Thyroid gland (tissue), 4 donors: ENCODE measurements at places on chromosomes 1 and 21. TPM values are rescaled to one million over a fixed set of nuclear protein-coding genes. Genes with fewer than 3 reads are reported as not detected.
A peak's percentile ranks its signal among the peaks of the same experiment; 100 is the strongest.

CD2 gene
- total RNA-seq = 2.7 TPM

KCNC4 gene
- 4.4 TPM for total RNA-seq

FALEC gene
- total RNA-seq = not detected

TCEANC2 gene
- 4.4 TPM for total RNA-seq

SPRR1A gene
- total RNA-seq = not detected

NBPF10 gene
- total RNA-seq = 2.4 TPM

KCNA2 gene
- 3.8 TPM for total RNA-seq

- H3K27ac ChIP-seq = no peak overlapping the region
- no peaks in the 10 kb centered on the region for H3K27me3 ChIP-seq
- no peak overlapping the region for H3K4me3 ChIP-seq
- peak; percentile 71 for DNase-seq
- H3K4me1 ChIP-seq = peaks cover 11% of the 10 kb centered on the region
Measured at GRCh38 chr1:11704194-11704529, 12.7 kb downstream of the DRAXIN start.

DNA sequence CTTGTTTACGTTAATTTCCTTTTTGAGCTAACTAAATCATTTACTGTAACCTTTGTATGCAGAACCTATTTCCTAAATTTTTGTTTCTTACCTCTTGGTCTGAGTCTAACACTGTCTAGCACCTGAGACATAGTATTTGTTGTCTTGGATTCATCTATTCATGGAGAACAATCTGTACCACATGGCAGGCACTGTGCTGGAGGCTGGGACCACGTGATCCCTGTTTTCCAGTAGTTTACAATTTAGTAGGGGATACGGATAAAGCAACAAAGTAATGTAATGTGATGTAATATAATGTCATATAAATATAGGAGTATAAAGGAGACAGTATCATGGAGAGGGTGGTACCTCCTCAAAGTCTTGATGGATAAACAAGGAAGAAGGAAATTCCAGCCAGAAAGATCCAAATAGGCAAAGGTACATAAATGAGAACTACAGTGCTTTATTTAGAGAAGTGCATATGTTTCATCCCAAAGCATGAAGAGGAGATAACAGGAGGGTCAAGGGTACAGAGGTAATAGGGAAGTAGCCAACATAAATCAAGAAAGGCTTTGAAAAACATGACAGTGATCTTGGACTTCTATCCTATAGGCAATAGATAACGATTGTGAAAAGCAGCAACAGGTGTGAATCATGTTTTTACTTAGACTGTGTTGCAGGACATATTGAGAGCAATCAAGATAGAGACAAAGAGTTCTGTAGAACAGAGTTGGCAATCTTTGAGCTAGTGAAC is 25.9 kb upstream of the CLCA4 start:
- no peak overlapping the region for H3K27ac ChIP-seq
- H3K36me3 ChIP-seq = no peaks in the 10 kb centered on the region
- no peaks in the 10 kb centered on the region for H3K4me1 ChIP-seq

DNA sequence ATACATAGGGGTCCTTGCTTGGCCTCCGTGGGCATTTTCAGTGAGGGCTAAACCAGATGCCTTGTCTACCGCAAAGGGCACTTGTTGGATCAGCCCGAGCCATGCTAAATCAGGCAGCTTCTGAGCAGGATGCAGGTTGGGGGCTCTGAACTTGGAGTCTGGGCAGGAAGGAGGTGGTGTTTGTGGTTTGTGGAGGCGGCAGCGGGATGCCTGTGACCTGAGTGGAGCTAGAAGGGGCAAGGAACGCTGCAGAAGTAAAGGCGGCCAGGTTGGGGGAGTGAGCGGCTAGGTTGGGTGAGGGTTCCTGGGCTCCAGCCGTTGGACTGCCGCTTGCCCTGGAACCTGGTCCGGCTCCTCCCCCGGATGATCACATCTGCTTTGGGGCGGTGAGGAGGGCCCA is 183.9 kb downstream of the CAMTA1 start:
- no peaks in the 10 kb centered on the region for H3K4me1 ChIP-seq
- H3K36me3 ChIP-seq = no peaks in the 10 kb centered on the region
- H3K27me3 ChIP-seq = no peaks in the 10 kb centered on the region
- DNase-seq = no peak

- H3K4me1 ChIP-seq = no peaks in the 10 kb centered on the region
- no peaks in the 10 kb centered on the region for H3K27me3 ChIP-seq
- H3K27ac ChIP-seq = no peak overlapping the region
- no peak overlapping the region for H3K4me3 ChIP-seq
Measured at GRCh38 chr1:17732475-17732874, 22.7 kb upstream of the ACTL8 start.

GRCh38 chr21:46064870-46065214 is 33.1 kb upstream of the COL6A2 start:
- no peaks in the 10 kb centered on the region for H3K27me3 ChIP-seq
- H3K4me3 ChIP-seq = no peak overlapping the region
- H3K36me3 ChIP-seq = no peaks in the 10 kb centered on the region

- H3K36me3 ChIP-seq = no peaks in the 10 kb centered on the region
- DNase-seq = peak; percentile 87
- H3K27ac ChIP-seq = peak within 1 kb of the TSS; percentile 74
- H3K4me3 ChIP-seq = peak within 1 kb of the TSS; percentile 81
- no peaks in the 10 kb centered on the region for H3K27me3 ChIP-seq
Measured at GRCh38 chr1:91404151-91405012, at the start of gene HFM1. HFM1 (minus strand) TSS chr1:91404837; CDS start chr1:91401082, 3,755 bp downstream.

DNA sequence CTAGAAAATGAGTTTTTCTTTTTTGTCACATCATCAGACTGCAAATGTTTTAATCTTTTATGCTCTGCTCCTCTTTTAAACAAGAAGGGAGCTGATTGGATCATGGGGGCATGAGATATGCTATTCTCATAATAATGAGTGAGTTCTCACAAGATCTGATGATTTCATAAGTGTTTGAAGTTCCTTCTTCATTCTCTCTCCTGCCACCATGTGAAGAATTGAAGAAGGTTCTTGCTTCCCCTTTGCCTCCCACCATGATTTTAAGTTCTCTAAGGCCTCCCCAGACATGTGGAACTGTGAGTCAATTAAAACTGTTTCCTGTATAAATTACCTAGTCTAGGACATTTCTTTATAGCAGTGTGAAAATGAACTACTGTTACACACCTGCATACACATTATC is 218.2 kb downstream of the NRIP1 start:
- no peak overlapping the region for H3K27ac ChIP-seq
- no peaks in the 10 kb centered on the region for H3K36me3 ChIP-seq
- no peak overlapping the region for H3K4me3 ChIP-seq
- no peaks in the 10 kb centered on the region for H3K27me3 ChIP-seq
- DNase-seq = no peak
- H3K4me1 ChIP-seq = no peaks in the 10 kb centered on the region

- H3K4me3 ChIP-seq = no peak overlapping the region
- no peaks in the 10 kb centered on the region for H3K4me1 ChIP-seq
- H3K36me3 ChIP-seq = no peaks in the 10 kb centered on the region
- DNase-seq = no peak
- H3K27me3 ChIP-seq = no peaks in the 10 kb centered on the region
Measured at GRCh38 chr1:199396456-199396855, 631.1 kb upstream of the NR5A2 start.

GRCh38 chr1:157004806-157005205 is 40.7 kb downstream of the ARHGEF11 start:
- no peaks in the 10 kb centered on the region for H3K36me3 ChIP-seq
- no peak overlapping the region for H3K27ac ChIP-seq
- H3K4me3 ChIP-seq = no peak overlapping the region

- no peak overlapping the region for H3K4me3 ChIP-seq
- H3K27ac ChIP-seq = no peak overlapping the region
- DNase-seq = no peak
- no peaks in the 10 kb centered on the region for H3K36me3 ChIP-seq
Measured at GRCh38 chr1:241077386-241078147, 279.4 kb downstream of the RGS7 start.

DNA sequence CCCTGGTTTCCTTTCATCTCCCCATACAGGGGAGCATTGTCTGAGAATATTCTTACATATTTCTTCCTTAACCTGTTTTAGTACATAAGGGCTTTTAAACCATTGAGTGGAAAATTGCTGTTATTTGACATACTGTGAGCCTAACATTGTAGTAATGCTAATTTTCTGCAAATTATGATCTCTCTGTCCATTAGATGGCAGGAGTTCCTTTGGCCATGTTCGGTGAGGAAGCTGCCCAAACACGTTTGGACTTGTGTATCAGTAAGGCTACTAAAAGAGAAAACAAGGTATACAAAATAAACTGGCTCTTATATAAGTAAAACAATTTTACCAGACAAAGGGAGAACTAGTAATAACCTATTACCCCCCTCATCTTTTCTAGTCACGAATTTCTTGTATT is 29.2 kb downstream of the CDC7 start:
- no peak overlapping the region for H3K4me3 ChIP-seq
- no peak overlapping the region for H3K27ac ChIP-seq
- DNase-seq = no peak
- H3K27me3 ChIP-seq = no peaks in the 10 kb centered on the region

GRCh38 chr1:19374083-19374801 is 62.1 kb downstream of the SLC66A1 start:
- H3K36me3 ChIP-seq = peaks cover 19% of the 10 kb centered on the region
- no peak for DNase-seq
- H3K27me3 ChIP-seq = no peaks in the 10 kb centered on the region
- H3K27ac ChIP-seq = peak overlapping the region; percentile 12

DNA sequence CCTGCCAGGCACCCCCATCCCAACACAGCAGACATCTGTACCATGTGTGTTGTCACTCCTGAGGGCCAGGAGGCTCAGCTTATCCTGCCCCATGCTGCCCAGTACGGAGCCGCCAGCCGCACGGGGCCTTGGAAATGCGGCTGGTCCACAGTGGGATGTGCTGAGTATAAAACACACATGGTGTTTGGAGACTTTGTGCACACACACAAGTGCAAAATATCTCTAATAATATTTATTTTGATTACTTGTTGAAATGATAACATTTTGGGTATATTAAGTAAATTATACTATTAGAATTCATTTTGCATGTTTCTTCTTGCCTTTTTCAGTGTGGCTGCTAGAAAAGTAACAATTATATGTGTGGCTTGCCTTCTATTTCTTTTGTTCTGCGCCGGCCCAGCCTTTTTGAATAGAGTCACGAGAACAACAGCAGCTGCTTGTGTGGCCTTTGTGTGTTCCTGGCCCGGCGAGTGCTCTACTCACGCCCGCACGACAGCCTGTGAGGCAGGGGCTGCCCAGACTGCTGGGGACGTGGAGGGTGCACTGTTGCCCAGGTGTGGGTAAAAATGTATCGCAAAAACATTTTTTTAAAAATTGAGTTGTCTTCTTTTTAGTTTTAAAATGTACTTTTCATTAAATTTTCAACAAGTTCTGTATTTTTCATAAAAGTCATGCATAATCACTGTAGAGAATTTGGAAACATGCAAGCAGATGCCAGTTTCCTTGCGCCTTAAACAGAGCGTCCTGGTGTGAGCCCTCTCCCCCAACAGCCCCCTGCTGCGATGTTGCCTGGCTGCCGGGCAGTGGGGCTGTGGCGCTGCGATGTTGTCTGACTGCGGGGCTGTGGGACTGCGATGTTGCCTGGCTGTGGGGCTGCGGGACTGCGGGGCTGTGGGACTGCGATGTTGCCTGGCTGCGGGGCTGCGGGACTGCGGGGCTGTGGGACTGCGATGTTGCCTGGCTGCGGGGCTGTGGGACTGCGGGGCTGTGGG is 35.5 kb downstream of the COQ8A start:
- H3K27ac ChIP-seq = no peak overlapping the region
- peaks cover 10% of the 10 kb centered on the region for H3K4me1 ChIP-seq
- no peak for DNase-seq
- H3K36me3 ChIP-seq = no peaks in the 10 kb centered on the region
- H3K4me3 ChIP-seq = no peak overlapping the region

- H3K4me1 ChIP-seq = no peaks in the 10 kb centered on the region
- no peak overlapping the region for H3K4me3 ChIP-seq
- H3K36me3 ChIP-seq = no peaks in the 10 kb centered on the region
- H3K27ac ChIP-seq = no peak overlapping the region
Measured at GRCh38 chr1:202162047-202162417, 1.6 kb upstream of the PTPN7 start.

DNA sequence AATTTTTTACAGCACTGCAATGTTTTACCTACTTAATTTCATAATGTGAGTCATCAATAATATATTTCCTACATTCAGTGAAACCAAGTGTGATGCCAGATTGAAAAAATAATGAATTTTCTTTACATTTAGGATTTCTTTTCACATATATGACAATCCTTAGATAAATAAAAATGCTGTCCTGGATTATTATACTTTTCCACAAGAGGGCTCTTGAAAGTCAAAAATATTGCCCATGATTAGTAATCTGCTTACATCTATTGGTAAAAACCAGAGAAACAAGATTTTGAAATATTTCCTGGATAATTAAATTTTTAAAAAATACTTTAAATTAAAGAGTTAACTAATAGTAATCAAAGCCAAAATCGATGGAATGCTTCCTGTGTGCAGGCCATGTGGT is 86.8 kb upstream of the PLPPR4 start:
- no peaks in the 10 kb centered on the region for H3K36me3 ChIP-seq
- H3K4me3 ChIP-seq = no peak overlapping the region
- H3K27me3 ChIP-seq = no peaks in the 10 kb centered on the region
- H3K4me1 ChIP-seq = no peaks in the 10 kb centered on the region
- H3K27ac ChIP-seq = no peak overlapping the region
- no peak for DNase-seq

DNA sequence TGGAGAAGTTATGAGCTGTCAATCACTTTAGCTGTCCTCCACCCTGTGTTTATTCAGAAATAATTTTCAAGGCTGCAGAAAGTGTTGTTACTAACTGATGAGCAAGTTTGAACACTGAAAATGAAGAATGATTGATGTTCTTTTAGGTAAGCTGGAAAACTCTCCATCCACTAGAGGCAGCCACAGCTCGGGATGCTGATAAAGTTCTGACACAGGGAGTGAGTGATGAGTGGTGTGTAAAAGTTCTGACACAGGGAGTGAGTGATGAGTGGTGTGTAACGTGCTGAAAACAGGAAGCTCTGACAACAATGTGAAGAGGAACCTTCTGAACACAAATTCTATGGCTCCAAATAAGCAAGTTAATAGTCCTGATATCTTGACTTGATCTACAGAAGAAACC is 197.5 kb upstream of the PTBP2 start:
- DNase-seq = no peak
- no peak overlapping the region for H3K27ac ChIP-seq
- no peak overlapping the region for H3K4me3 ChIP-seq
- no peaks in the 10 kb centered on the region for H3K27me3 ChIP-seq
- H3K36me3 ChIP-seq = no peaks in the 10 kb centered on the region

DNA sequence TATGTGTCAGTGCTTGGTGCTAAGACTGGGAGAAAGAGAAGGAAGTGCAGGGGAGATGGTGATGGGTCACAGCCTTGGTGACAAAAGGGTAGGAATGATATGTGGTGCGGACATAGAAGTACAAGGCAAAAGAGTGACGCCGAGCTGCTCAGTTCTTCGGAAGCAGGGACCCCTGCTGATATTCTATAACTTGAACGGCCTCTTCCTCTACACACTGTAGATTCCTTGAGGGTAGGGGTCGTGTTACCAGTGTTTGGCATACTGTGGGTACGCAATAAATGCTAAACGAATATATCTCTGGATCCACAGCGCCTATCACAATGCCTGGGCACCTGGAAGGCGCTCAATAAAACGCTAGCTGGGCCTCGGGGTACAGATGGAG is 488 bp downstream of the DBT start:
- H3K27ac ChIP-seq = peak overlapping the region; percentile 81
- no peaks in the 10 kb centered on the region for H3K36me3 ChIP-seq
- no peak for DNase-seq
- peak overlapping the region; percentile 67 for H3K4me3 ChIP-seq

- peaks cover 21% of the 10 kb centered on the region for H3K4me1 ChIP-seq
- no peak overlapping the region for H3K4me3 ChIP-seq
- peak overlapping the region; percentile 61 for H3K27ac ChIP-seq
- DNase-seq = peak; percentile 10
Measured at GRCh38 chr1:204041803-204042505, 31.0 kb upstream of the SOX13 start.
